ENCODE measurements at places on chromosomes 7 and 10.

DNA sequence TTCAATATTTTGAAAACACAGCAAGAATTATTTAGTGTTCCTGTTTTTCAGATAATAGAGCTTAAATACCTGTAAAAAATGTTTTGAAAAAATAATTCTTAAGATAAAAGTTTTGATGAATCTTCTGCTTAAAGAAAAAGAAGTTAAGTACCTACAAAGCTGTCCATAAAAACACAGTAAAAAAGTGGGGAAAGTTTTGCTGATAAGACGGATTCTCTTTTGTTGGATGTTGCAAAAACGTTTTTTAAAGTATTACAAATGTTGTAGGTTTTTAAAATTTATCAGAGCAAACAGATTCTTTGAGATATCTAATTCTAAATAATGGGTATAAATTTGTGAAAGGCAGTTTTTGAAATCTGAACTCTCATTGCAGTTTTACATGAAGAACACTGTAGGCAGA, 12.2 kb downstream of the DMTF1 start:
- no peak for DNase-seq

- DNase-seq = no peak
Measured at GRCh38 chr10:114746531-114746930, 75.0 kb upstream of the FHIP2A start.

DNA sequence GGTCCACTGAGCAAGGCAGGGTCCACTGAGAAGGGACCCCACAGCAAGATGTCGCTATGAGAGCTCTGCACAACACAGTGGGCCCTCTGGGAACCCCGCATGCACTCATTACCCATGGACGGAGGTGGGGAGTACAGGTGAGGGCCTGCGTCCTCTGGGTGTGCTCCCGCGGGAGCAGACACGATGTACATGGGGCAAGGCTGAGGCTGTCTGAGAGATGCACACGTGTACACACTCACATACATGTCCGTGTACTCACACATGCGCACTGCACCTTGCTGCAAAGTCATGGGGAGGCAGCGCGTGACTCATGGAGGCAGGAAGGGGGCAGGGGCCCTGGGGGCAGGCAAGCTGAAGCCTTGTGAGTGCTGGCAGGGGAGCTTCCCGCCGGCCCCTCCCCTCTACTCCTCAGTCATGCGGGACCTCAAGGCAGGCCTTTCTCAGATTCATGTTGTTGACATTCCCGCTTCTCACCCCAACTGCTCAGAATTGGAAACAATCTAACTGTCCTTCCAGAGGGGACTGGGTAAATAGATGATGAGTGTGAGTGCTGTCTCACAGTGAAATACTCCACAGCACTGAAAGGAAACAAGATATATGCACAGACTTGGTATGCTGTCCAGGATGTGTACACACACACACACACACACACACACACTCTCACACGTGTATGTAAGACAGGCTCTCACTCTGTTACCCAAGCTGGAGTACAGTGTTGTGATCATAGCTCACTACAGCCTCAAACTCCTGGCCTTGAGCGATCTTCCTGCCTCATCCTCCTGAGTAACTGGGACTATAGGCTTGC, 40.0 kb downstream of the GOLGA7B start:
- no peak for DNase-seq

- DNase-seq = no peak
Measured at GRCh38 chr7:98456866-98457265, 56.0 kb upstream of the BAIAP2L1 start.

GRCh38 chr7:17654940-17655339, 285.4 kb downstream of the SNX13 start:
- no peak for DNase-seq

- no peak for DNase-seq
Measured at GRCh38 chr7:55570218-55570873, 2.0 kb downstream of the VOPP1 start.

- no peak for DNase-seq
Measured at GRCh38 chr10:23081221-23081750, 14.1 kb upstream of the MSRB2 start.

DNA sequence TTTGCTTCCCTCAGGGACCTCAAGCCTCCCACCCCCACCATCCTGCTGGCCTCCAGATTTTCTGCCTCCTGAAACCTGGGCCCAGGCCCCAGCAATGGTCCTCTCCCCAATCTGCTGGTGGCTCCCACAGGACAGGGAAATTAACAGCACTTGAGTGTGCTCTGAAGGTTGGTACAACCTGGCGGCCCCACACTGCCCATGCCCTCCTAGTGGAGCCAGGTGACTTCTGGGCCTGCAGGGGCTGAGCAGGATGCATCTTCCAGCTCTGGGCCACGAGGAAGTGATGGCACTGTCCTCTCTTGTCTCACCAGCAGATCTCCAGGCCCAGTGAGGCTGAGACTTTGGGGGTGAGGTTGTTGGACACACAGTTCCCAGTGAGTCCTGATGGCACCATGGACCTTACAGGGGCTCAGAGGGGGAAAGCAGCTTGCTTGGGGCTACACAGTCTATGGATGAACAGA, 3.6 kb upstream of the ZMIZ1 start:
- no peak for DNase-seq

DNA sequence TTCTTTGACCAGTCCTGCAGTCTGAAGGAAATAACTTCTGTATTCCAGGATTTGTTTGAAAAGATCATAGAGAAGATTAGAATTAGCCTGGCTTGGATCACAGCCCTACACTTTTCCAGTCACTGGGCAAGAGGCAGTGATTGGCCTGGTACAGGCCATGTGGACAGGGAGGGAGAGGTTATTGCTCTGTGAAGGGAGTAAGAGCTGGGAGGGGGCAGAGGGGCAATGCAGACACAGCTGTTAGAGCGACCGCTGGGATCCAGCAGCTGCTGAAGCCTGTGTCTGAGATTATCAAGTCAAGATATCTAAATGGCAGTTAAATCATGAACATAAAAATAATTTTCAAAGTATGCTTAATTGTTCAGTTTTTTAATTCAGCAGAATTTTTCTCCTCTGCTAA, 257.3 kb downstream of the SDK1 start:
- no peak for DNase-seq

DNA sequence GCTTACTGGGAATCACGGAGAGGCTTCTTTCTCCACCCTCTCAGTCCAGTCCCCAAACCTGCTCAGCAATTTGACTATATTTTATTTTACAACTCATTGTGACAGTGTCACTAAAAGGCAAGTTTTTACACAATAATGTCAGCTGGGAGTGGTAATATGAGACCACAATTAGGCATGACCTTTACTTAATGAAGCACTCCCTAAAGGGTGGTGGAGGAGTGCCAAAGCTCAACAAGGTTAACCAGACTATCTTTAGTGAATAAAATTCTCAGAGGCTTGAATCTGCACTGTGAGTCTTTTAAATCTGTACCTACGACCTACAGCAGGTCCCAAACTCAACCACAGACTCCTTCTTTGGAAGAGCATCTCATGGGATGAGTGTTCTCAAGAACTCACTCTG, 215.6 kb downstream of the TAX1BP1 start:
- no peak for DNase-seq

DNA sequence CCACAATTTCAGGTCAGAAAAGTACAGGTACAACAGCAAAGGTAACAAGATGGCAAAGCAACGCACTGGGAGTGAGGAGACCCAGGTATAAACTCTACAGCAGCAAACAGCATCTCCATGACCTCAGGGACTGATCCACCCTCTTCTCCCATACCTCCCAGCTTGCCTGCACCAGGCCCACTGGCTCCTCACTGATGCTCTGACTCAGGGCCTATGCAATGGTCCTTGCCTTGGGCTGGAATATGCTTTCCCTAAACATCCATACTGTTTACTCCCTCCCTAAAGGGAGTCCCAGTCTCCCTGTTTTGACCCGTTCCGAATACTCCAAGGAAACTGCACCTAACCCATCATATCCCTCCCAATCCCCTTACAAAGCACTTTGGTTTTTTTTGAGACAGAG, 60.4 kb downstream of the UPF2 start:
- no peak for DNase-seq

GRCh38 chr10:115503546-115503945, 410.4 kb downstream of the ATRNL1 start:
- no peak for DNase-seq

DNA sequence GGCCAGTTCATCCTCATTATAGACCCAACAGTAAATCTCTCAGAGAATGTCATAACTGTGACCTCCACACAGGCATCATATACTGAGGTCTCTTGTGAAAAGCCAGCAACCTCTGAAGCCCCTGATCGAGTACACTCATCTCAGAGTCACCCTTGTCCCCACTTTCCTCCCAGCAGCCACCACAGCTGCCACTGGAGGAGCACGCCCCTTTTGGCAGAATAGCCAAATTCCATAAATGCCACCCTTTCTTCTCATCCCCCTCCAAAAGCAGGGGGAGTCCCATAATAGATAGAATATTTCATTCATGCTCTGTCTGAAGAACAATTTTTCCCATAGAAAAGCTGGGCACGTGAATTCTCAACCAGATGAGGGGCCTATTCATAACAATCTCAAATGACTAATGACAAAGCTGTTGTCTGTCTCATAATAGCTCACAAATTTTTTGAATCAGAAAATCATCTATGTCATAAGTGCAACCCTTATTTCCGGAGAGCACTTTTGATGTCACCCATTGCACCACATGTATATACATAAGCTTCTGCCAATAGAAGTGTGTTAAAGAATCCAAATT, 47.4 kb downstream of the SGMS1 start:
- DNase-seq = no peak

DNA sequence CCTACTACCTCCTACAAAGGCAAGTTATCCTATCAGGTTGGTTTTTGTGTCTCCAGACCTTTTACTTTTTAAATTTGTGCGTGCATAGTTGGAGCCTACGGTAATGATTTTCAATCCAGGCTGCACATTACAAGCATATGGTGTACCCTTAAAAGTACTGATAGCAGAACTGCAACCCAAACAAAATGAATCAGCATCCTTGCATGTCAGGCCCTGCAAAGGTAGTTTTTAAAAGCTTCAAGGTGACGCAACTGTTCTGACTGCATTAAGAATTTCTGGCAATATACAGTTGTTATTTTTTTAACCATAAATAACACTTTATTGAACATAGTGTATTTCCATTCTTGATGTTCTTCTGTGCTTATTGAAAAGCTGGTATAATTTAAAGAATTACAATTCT, 28.9 kb downstream of the GNAT3 start:
- peak; percentile 20 for DNase-seq

GRCh38 chr10:103712146-103712545, 143.2 kb downstream of the SH3PXD2A start:
- no peak for DNase-seq

DNA sequence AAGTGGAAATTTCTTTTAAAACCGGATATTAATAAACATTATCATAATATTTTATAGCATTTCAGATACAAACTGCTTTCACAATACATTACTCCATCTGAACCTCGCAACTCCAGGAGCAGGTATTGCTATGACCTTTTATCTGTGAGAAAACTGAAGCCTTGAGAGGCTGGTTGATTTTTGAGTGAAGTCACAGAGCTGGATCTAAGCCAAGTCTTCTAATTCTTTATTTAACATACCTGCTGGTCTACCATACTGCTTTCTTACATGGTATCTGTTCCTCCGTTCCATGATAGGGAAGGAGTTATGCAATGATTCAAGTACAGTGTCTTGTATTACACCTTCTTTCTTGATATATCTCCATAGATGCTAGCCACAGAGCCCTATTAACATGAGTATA, 37.4 kb upstream of the ITGB8 start:
- DNase-seq = no peak

DNA sequence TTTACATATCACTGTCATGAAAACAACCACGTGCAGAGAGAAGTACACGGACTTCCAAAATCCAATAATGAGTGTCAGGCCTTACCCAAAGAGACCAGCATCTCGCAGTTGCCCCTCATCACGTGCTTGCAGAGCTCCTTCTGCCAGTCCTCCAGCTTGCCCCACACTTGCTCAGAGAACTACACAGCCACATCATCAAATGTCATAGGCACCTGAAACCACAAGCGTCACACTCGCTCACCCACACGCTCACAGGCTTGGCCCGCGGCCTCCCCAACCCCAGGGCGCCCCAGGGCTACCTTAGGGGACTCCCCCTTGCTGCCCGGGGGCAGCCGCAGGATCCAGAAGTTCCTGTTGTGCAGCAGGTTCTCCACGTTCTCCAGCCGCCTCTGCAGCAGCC, 123.4 kb upstream of the ZNF746 start:
- no peak for DNase-seq

Measured in erythroblast (primary cell).